Activated CD4-positive, CD25-positive, alpha-beta regulatory T cell (primary cell): ENCODE measurements at places on chromosomes 2 and 18.
A peak's percentile ranks its signal among the peaks of the same experiment; 100 is the strongest.

- DNase-seq, result no peak
Measured at GRCh38 chr2:146324951-146325350, 1519.9 kb upstream of the ACVR2A start.

GRCh38 chr18:911486-911885 is 6.8 kb downstream of the ADCYAP1 start:
- DNase-seq, result no peak

GRCh38 chr2:177673602-177674595 is 281.3 kb downstream of the AGPS start:
- no peak for DNase-seq

- DNase-seq, result no peak
Measured at GRCh38 chr2:57434441-57434840, 612.2 kb upstream of the VRK2 start.

GRCh38 chr2:44964752-44965236 is 23.3 kb downstream of the SIX3 start:
- DNase-seq, result no peak

GRCh38 chr18:49656073-49656692 is 94.3 kb downstream of the LIPG start:
- DNase-seq, result no peak

- DNase-seq, result no peak
Measured at GRCh38 chr2:169507698-169508097, 1.8 kb upstream of the KLHL41 start.

DNA sequence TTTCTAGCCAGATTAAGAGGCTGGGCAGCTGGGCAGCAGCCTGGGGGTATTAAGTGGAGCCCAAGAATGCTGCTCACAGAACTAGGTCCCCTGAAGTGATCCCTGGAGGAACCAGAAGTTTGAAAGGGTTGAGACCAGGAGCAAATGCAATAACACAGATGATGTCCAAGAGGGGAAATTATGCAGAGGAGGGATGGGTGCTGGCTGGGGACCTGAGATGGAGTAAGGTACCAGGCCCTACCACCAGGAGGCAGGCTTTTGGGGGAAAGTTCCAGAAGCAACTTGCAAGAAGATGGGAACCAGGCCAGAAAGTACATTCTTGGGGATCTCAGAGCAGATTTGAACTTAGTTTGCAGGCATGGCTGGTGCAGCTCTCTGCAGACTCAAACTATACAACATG is 175.1 kb downstream of the NCK2 start:
- DNase-seq, result peak; percentile 6

DNA sequence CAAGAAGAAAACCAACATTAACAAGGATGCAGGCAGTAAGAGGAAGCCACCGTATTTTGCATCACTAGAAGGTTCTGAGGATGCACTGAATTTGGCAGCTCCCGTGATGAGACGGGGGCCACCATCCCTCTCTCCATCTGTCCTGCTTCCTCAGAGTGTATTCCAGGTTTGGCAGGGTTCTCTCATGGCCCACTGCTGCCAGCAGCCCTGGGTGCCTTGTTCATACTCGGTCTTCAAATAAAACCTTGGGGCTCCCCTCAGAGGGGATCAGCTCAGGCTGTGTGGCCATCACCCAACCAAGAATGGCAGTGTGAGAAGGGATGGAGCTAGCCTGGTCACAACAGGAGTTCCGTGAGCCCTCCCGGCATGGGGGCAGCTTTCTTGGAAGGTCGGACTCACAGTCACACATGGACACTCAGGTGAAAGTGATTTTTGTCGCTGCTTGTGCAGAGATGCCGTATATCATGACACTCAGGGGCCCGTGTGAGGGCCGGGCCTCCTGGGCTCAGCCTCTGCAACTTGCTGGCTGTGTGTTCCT is 12.8 kb upstream of the MBP start:
- no peak for DNase-seq

- DNase-seq, result no peak
Measured at GRCh38 chr2:120545521-120546047, 190.1 kb upstream of the GLI2 start.

- no peak for DNase-seq
Measured at GRCh38 chr2:229815858-229816257, 101.5 kb upstream of the DNER start.

DNA sequence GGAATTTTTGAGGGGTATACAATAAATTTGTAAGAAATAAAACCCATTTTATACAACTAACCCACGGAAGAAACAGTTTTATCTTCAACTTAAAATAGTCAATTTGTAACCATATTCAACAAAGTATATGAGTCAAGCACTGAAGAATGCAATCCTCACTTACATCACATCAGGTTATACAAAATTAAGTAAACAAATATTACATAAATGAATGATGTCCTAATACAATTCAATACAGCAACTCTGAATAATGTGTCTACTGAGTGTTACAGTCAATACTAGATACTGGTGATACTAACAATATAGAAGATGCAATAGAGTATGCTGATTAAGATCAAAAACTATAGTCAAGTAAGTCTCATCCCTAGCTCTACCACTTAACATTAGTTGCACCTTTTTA is 58.6 kb downstream of the FANCL start:
- DNase-seq, result no peak

GRCh38 chr2:60106836-60107529 is 446.5 kb downstream of the BCL11A start:
- no peak for DNase-seq

GRCh38 chr2:224780106-224780505 is 63.9 kb upstream of the CCDC195 start:
- no peak for DNase-seq

DNA sequence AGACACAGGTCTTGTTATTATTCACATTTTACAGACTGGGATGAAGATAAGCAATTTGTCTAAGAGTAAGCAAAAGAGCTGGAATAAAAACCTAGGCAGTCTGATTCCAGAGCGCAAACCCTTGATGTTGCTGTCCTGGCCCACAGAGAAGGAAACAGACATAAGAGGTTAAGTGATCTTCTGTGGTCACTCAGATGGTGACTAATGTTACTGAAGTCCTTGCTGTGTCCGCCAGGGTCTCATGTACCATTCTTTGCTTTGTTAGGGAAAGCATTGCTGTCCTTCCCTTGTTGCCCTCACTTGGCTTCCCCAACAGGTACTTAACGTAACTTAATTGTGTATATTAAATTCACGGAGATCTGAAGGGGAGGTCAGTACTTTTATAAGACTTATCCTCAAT is 14.9 kb upstream of the FAP start:
- DNase-seq, result no peak

GRCh38 chr2:30580391-30580790 is 133.3 kb downstream of the LCLAT1 start:
- no peak for DNase-seq

GRCh38 chr18:8065773-8066172 is 498.7 kb downstream of the PTPRM start:
- DNase-seq, result no peak

DNA sequence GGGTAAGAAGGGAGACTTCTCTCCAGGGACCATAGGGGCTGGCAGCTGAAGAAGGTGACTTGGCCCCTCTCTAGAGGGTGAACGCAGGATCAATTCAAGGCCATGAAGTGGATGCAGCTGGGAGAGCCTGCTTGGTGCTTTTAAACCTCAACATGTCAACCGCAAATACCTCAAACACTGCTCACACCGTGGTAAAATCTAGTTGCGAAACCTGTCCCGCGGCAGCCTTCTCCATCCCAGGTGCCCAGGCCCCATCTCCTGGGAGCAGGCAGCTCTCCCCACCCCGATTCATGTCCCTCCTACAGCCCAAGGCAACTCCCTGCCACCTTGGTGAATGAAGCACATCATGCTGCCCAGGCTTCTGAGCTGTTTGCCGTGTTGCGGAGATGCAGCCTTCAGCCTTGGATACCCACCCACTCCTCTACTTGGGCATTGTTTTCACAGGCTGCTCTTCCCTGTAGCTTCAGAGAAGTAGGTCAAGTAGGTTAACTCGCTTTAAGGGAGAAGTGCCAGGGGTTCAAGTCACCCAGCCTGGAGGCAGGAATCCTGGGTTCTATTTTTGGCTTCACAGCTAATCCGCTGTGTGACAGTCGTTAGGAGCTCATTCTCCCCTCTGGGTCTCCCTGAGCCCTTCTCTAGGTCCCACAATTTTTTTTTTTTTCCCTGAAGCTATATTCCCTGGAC is 6.2 kb upstream of the EFR3B start:
- no peak for DNase-seq

- DNase-seq, result no peak
Measured at GRCh38 chr2:181106789-181107627, 126.6 kb downstream of the UBE2E3 start.

GRCh38 chr2:210541290-210541902 is 15.0 kb upstream of the CPS1 start:
- DNase-seq, result no peak

DNA sequence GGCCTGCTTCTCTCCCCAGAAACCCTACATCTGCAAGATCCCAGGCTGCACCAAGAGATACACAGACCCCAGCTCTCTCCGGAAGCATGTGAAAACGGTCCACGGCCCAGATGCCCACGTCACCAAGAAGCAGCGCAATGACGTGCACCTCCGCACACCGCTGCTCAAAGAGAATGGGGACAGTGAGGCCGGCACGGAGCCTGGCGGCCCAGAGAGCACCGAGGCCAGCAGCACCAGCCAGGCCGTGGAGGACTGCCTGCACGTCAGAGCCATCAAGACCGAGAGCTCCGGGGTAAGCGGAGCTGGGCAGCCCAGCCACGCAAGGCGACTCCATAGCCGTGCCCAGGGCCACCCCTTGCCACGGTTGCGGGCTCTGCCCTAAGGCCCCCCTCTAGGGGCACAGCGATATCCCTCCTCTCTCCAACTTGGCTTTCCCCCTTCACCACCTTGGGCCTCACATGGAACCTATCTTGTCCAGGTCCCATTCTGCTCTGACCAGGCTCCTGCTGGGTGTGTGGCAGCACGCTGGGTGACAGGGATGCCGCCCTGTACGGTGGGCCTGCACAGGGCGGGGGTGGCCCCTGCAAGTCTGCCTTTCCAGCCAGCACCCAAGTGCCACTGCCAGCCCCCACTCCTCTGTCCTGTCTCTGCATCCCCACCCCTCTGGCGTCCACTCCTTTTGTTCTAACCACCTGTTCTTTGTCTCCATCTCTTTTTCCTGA is 248.9 kb downstream of the GLI2 start:
- no peak for DNase-seq

DNA sequence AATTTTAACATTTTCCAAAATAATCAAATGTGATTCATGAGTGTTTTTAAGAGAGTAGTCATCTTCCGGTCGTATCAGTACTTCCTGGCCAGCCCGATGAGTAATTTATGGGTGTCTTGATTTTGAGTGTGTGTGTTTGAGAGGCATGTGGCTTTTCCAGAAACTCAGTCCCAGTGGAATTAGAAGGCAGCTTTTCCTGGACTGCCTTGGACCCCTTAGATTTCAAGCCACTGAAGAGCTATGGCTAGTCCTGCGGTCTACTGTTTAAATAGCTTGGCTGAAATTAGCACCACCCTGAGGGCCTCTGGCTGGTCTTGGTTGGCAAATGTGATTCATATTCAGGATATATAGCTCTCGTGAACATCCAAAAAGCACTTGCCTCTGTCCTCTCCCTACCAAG is 59.4 kb downstream of the HK2 start:
- no peak for DNase-seq

- DNase-seq, result no peak
Measured at GRCh38 chr2:242004902-242005230, 135.3 kb downstream of the RTP5 start.

- DNase-seq, result no peak
Measured at GRCh38 chr2:219772103-219772635, 144.7 kb downstream of the SLC4A3 start.

- no peak for DNase-seq
Measured at GRCh38 chr2:46325182-46325928, 28.1 kb downstream of the EPAS1 start.

DNA sequence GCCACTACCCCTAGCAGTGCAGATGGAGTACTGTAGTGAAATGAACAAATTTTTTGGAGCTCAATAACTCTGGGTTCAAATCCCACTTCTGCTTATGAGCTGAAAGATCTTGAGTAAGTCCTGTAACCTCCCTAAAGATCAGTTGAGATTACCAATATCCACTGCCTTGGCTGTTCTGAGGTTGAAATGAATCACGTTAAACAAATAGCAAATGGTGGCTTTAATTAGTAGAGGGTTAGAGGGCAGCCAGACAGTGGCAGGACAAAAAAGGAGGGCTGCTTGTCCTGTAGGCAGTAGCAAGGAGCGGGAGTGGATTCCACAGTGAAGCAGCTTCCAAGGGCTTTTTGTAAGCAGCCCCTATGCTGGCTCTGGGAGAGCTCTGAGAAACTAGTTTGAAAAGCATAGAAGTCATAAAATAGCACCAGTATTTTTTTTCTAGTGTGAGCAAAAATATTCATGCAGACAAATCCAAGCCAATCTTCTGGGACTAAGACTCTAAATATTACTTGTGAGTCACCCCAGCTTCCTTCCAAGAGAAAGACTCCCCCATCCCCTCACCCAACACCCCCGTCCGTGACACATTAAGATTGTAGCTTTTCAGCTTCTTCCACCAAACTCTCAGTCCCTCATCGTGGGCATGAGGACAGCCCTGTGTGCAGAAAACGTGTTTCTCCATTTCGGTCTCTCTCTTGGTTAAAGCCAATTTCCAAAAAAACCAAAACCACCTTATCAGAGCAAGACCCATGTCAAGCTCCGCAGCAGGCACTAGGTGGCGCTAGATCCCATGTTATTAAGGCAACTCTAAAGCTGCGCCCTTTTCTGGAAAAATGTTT is 123.5 kb upstream of the LGALSL start:
- DNase-seq, result peak; percentile 54

DNA sequence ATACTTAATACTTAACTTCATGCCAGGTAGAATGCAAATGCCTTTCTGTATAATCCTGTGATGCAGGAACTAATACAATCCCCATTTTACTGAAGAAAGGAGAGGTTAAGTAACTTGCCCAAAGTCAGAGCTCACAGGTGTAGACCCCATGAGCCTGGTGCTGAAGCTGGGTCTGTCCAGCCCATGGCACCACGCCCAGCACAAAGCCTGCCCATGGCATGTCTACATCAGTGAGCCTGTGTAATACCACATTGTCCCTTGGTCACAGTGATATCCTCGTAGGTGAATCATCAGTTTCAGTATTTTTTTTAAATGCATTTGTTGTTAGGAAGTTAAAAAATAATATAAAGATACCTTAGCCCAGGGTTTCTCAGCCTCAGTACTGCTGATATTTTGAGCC is 69.9 kb upstream of the MCFD2 start:
- no peak for DNase-seq

GRCh38 chr2:20565623-20566236 is 85.2 kb downstream of the HS1BP3 start:
- DNase-seq, result no peak

DNA sequence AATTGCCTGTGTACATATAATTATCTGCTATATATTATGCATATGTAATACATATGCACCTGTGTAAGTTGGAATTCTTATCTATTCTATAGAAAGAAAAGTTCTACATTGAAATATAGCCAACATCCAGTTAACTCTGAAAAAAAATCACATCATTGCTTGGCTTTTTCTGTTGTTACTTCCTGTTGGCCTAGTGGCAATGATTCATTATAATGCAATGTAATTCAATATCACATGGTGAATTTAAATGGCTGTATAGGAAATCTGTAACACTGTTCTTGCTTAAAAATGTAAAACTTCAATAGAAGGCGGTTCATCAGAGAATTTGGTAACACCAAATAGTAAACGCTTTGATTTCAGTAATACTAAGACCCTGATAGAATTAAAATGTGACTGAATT is 44.5 kb upstream of the MAP4K3 start:
- DNase-seq, result no peak

GRCh38 chr2:96552315-96553175 is 16.0 kb downstream of the ARID5A start:
- no peak for DNase-seq
